ENCODE measurements at places on chromosomes 16 and 17. TPM values are rescaled to one million over a fixed set of nuclear protein-coding genes. Genes with fewer than 3 reads are reported as not detected.

DNA sequence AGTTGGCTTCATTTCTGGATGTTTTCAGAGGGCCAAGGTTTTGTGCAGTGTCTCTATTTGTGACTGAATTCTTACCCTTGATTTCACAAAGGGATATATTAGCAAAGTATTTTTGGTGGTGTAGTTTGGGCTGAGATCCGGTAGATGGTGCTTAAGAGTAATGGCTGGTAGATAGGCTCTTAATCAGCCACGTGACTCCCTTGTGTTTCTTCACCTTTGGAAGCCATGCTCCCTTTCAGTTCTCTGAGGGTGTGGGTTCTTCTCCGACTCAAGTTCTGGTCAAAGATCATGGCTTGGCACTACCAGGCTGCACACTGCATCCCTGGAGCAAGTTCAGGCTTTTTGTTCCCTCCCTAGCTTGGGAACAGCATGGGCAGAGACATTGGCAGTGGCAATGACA, 887.3 kb downstream of the CDH8 start:
- DNase-seq = no peak

DNA sequence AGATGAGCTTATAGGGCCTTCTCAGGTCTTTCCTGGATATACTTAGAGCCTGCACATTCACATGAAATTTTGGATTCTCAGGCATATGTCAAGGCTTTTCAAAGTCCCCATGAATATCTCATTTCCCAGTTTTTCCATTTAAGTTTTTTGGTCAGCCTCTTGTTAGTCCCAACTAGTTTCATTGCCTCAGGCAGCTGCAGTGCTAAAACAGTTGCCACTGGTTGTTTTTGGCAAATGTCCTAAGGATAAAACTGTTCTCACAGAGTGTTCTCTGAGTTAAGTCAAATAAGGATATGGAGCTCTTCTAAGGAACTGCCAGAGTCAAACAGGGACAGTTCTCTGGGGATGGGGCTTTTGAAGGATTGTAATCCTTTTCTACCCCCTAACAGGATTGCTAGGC, 39.9 kb upstream of the ABCC11 start:
- DNase-seq = no peak

DNA sequence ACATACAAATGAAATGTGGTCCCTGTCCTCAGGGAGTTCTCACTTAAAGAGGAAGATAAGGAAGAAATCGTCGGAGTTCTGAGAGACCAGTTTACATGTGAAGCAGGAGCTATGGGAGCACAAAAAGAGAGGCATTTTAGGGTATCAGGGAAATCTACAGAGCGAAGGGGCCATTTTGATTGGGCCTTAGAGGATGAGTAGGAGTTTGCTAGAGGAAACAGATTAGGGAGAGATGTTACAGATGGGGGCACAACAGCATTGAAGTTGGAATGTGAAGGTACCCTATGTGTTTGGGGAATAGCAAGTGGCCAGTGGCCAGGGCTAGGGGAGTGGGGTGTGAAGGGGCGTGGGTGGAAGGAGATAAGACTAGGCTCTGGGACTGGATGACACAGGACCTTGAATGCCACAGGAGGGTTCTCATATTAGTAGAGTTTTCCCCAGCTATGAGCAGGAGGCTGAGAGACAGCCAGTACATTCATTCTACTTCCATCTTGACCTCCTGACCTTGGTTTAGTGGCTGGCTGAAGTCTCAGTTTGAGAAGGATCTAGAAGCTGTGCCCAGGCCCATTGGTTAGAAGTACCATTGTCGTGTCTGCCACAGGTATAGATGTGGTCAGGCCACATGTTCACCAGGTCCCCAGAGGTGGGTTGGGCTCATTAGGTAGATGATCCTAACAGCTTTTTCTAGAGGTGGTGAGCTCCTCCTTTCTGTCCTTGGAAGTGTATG, 34.8 kb downstream of the CPNE2 start:
- DNase-seq = no peak

Gene PRAC1
- not detected for polyA plus RNA-seq

- DNase-seq = no peak
Observed at GRCh38 chr17:81494626-81495377, 17.8 kb downstream of the ACTG1 start.
